ENCODE measurements at places on chromosomes 6 and 20.

GRCh38 chr20:3177746-3178485 lies 4.6 kb upstream of the LZTS3 start:
- DNase-seq = no peak

GRCh38 chr6:35553315-35553714 lies 40.6 kb upstream of the TULP1 start:
- no peak for DNase-seq

- DNase-seq = no peak
These were observed 300.2 kb upstream of the JARID2 start for GRCh38 chr6:14945461-14946185.

GRCh38 chr6:6619021-6619794 lies 30.7 kb downstream of the LY86 start:
- no peak for DNase-seq

- DNase-seq = no peak
These were observed 3.9 kb downstream of the CNKSR3 start for GRCh38 chr6:154506582-154506981.

- DNase-seq = no peak
These were observed 100.6 kb downstream of the NKAIN2 start for GRCh38 chr6:123904228-123904627.

DNA sequence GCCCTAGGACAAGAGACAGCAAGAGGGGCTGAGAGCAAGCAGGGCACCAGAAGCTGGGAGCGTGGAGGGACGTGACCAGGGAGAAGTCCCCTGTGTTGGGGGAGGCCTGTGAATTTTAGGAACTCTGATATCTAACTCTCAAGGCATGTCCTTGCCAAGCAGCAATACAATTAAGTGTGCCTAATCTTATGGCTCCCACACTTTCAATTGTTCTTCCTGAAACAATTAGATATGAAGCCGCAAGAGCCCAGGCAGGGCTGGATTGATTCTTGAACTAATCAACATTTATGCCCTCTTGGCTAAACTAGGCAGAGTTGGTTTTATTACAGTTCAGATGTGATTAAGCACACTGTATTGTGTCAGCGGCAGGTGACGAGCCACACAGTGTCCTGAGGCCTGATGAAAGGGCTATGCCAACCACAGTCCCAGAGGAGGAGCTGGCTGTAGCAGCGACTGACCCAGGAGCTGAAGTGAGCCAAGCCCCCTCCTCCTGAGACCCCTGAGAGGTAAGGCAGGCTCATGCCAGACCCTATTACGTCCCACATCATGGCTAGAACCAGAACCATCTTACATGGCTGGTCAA lies 4.2 kb upstream of the MAVS start:
- DNase-seq = no peak

- no peak for DNase-seq
These were observed 81.9 kb upstream of the E2F3 start for GRCh38 chr6:20319520-20320357.

- no peak for DNase-seq
These were observed 32.0 kb downstream of the KCNQ2 start for GRCh38 chr20:63440366-63440955.

DNA sequence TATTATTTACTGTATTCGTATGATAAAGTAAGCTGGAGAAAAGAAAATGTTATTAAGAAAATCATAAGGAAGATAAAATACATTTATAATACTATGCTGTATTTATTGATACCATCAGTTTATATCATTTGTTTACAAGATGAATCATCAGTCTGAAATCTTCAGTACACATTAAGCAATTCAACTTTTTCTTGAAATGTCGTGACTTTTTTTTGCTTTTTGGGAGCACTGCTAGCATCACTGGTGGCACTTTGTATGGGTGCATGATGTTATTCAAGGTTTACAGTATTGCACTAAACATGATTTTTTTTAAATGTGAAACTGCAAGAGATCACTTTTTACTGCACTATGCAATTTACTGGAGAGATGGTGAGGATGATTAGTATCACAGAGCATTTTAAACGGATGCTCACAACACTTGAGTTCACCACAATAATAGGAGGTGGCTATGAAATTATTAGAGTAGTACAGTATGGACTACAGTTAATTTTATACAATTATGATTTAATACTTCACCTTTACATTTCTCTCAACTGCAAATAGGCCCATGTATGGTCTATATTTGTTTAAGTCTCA lies 85.9 kb downstream of the SNAP25 start:
- DNase-seq = no peak

DNA sequence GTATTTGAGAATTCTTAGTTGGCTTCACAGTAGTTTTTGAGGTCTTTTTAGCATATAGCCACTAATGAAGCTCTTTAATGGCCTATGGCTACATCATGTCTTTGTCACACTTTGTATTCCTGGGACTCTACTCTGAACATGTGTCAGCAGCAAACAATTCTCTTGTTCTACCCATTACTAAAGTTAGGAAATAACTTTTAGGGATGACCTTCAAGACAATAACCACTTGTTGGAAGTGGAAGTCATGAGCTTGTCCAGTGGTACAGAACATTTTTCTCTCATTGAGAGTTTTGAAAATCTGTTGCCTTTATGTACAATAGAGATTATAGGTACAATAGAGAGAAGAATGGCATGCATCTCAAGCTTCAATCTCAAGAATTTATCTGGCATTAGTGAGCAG lies 571.6 kb upstream of the JAG1 start:
- DNase-seq = no peak

- peak; percentile 11 for DNase-seq
These were observed 250.8 kb upstream of the PRDM1 start for GRCh38 chr6:105835373-105835772.

GRCh38 chr6:113486199-113486598 lies 370.9 kb upstream of the MARCKS start:
- no peak for DNase-seq

DNA sequence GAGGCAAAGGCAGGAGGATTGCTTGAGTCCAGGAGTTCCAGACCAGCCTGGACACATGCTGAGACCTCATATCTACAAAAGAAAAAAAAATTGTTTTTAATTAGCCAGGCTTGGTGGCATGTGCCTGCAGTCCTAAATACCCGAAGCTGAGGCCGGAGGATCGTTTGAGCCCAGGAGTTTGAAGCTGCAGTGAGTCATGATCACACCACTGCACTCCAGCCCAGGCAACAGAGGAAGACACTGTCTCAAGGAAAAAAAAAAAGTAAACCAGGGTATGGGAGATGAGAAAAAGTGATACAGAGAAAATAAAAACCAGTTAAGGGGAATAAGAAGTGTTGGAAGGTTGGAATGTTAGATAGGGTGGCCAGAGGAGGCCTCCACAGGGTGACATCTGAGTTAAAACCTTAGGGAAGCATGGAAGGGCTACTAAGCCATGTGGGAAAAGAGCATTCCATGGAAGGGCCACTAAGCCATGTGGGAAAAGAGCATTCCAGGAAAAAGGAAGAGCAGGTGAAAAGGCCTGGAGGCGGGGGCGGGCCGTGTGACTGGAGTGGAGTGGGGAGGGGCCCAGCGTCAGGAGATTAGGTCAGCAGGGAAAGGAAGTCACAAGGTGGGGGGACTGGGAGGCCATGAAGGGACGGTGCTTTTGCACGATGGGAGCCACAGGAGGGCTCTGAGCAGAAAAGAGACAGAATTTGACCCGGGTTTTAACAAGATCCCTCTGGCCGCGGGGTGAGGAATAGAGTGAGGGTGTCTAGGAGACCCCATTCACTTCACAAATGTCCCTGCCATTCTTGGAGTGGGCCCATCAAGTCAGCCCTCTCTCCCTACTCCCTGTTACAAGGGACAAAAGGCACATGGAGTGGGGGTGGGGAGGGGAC lies 18.3 kb downstream of the CPNE5 start:
- peak; percentile 46 for DNase-seq

DNA sequence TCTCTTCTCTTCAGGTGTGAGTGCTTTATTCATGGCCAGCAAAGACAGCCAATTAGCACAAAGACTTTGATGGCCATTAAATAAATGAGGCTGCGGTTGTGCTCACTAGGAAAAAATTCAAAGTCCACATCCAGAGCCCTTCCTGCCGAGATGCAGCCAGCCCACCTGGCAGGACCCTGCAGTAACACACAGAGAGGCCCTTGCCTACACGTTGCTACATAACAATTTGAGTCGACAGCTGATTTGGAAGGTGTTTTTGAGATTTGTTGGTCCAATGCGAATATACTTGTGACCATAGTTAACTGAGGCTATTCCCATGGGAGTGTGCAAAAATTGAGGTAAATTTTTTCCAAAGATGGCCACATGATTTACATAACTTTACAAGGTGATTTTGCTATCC lies 605.4 kb upstream of the HTR1E start:
- DNase-seq = no peak

- no peak for DNase-seq
These were observed 42.5 kb downstream of the SPDEF start for GRCh38 chr6:34513646-34514045.

DNA sequence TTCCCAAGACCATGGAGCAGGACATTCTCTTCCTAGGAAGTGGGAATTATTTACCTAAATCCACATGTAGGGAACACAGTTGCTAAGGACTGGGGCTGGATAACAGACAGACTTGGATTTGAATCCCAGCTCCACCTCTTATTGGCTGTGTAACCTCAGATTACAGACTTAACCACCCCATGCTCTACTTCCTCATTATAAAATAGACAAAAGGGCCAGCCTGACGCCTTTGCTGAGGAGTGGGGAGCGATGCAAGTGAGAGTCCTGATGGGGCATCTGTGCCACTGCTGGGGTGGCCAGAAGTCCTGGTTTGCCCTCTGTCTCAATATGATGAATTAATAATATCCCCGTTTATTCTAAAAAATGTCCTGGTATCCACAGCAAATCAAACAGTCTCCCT lies 46.8 kb downstream of the SPATA2 start:
- no peak for DNase-seq

GRCh38 chr6:5762561-5762968 lies 244.2 kb downstream of the NRN1 start:
- DNase-seq = no peak

GRCh38 chr6:161302949-161303348 lies 29.1 kb upstream of the AGPAT4 start:
- no peak for DNase-seq
